ENCODE measurements at places on chromosomes 4 and X. TPM values are rescaled to one million over a fixed set of nuclear protein-coding genes. Genes with fewer than 3 reads are reported as not detected.

- no peak for DNase-seq
Observed at GRCh38 chr4:121199742-121200561, 35.8 kb upstream of the TNIP3 start.

Gene CENPC
- 16.0 TPM for total RNA-seq

DNA sequence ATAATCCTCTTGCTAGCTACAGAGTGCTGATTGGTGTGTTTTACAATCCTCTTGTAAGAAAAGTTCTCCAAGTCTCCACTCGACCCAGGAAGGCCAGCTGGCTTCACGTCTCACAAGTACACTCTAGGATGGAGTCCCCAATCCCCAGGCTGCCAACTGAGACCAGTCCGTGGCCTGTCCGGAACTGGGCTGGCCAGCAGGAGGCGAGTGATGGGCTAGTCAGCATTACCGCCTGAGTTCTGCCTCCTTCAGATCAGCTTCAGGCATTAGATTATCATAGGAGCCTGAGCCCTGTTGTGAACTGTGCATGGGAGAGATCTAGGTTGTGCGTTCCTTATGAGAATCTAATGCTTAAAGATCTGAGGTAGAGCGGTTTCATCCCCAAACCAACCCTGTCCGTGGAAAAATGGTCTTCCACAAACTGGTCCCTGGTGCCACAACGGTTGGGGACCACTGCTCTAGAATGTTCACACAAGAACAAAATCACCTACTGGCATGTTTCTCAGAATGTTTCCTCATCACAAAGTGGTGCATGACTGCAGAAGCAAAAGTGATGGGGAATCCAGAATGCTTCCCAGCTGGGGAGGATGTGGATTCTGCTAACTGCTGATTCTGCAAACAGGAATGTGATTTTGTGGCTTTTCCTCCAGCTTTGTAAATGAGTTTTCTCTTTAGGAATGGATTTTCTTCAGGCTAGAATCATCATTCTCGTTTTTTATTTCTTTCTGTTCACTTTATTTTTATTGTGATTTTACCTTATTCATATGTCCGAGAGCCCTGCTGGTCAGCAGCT is 40.9 kb downstream of the SEPTIN11 start:
- peak; percentile 92 for DNase-seq

- no peak for DNase-seq
Observed at GRCh38 chrX:130877892-130878341, 25.1 kb downstream of the ENOX2 start.

DNA sequence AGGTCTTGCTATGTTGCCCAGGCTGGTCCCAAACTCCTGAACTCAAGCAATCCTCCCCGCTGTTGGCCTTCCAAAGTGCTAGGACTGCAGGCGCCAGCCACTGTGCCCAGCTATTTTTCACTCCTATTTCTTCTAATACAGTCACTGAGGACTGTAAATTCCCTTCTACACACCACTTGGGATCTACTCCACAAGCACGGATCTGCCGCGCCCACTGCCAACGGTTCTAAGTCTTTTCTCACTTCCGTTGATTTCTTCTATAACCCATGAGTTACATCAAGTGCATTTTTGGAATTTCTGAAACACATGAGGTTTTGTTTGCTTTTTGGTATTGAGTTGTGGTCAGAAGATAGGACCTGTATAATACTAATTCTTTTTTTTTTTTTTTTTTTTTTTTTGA is 48.6 kb downstream of the FAM53A start:
- DNase-seq, result no peak

GRCh38 chr4:159150396-159150795 is 47.5 kb downstream of the RAPGEF2 start:
- no peak for DNase-seq

DNA sequence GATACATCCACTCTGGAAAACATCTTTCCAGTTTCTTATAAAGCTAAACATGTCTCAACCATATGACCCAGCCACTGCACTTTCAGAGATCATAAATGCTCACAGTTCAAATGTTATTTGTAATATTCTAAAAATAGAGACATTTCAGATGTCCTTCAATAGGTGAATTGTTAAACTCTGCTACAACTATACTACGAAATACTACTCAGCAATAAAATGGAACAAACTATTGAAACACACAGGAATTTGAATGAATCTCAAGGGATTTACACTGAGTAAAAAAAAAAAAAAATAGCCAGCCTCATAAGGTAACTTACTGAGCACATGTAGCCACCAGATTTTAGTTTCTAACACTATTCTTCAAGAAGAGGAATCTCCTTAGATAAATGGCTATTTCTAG is 253.9 kb downstream of the PCDH18 start:
- DNase-seq, result no peak

GRCh38 chr4:140158365-140159030 is 4.5 kb upstream of the MAML3 start:
- DNase-seq, result peak; percentile 25

Gene KLHL13
- 0.13 TPM for total RNA-seq

DNA sequence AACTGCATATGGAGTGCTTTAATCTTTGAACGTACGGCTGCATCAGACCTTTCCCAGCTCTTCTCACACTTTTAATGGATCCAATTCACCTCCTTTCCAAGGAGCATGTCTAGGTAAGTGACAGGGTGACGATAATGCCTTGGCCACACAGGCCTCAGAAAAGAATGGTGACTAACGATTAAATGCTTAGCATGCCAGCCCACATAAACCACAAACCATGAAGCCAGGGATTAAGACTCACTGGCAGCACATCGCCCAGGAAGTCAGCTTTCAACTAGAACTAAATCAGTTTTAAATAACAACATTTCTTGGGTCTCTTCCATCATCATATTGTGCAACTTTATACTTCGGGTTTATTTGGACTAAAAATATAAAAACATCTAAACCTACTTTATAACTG is 28.7 kb downstream of the INPP4B start:
- peak; percentile 95 for DNase-seq

DNA sequence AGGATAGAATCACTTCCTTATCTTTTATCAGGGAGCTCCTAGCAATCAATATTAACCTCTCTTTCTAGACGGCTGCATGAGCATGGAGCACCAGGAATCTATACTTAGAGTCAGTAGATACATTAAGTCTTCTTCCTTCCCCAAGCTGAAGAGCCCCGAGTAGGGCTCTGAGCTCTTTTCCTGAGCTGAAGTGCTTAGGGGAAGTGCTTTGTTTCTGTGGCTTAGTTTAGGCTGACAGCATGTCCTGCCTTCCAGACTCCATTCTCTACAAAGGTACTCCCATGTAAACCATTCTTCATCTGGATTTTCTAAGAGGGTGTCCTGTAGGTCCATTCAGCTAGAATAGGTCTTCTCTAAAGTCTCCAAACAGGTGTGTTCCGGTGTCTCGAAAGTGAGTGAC is 127.5 kb upstream of the AFF2 start:
- DNase-seq, result no peak

Gene ZNF182
- total RNA-seq, result 2.7 TPM

Gene LDB2
- not detected for total RNA-seq

- peak; percentile 43 for DNase-seq
Observed at GRCh38 chrX:276581-277201, 4.5 kb upstream of the PLCXD1 start.

DNA sequence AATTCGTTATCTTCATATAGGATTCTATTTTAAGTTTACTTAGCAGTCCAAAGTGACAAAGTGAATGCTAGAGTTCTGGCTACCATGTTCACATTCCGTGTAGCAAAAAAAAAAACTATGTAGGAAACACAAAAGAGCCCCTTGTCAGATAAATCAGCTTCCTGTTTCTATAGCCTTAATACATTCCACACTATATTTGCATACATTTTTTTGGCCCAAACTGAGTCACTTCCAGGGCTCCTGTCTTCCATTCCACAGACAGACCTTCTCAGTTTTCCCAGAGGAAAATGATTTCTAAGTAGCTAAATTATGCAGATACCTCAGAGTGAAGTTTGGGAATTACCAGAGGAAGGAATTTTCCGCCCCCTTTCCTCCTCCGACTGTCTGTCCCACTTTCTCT is 841.9 kb upstream of the HS3ST1 start:
- no peak for DNase-seq

Gene LAP3
- total RNA-seq, result 90.6 TPM

DNA sequence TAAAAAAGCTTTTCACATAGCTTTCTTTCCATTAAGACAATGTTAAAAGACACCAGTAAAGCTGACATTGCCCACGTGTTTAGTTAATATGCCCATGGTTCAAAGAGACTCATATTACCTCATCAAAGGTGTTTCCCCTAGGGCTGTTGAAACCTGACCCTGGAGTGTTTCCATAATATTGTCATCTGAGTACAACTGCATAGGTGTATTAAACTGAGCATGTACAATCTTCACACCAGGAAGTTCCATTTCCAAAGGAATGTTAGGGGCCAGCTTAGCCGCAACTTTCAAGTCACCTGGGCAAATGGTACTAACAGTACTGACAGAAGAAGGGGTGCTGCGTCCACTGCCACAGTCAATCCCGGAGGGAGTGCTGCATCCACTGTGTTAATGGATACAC is 27.1 kb downstream of the PDLIM3 start:
- no peak for DNase-seq

DNA sequence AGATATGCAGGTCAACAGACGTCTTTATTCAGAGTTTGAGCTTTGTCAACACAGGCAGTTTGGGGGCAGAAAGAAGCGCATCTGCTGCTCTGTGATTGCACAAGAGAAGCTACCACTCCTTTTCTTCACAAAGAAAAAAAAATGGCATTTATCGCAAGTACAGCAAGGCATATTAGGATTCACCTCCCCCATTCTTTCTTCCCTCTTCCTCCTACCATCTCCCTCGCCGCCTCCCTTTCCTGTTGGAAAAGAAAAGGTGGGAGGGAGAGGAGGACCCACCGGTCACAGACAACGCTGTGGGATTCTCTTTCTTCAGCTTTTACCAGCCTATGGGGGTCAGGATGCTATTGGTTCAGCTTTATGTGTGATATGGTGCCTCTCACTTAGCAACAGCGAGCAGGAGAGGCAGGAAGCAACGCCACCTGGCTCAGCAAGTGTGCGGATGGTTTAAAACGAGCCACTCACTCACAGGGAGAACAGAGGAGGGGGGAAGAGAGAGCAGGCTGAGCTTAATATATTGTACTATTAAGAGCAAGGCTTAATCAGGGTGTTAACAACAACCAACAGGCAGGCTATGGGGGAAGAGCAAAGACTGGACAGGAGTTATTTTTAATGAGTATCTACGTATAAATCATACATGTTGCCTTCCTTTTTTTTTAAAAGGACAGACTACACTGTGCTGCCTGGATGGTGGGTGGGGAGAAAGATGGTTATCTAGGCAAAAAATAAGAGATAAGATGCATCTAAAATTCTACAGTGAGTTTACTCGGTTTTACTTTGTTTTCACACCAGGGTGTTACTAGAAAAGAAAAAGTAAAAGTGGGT is 104.7 kb downstream of the MAML3 start:
- DNase-seq, result no peak

Gene PPID
- 35.5 TPM for total RNA-seq

Gene FOXP3
- total RNA-seq, result 0.13 TPM

Gene JCHAIN
- not detected for total RNA-seq

DNA sequence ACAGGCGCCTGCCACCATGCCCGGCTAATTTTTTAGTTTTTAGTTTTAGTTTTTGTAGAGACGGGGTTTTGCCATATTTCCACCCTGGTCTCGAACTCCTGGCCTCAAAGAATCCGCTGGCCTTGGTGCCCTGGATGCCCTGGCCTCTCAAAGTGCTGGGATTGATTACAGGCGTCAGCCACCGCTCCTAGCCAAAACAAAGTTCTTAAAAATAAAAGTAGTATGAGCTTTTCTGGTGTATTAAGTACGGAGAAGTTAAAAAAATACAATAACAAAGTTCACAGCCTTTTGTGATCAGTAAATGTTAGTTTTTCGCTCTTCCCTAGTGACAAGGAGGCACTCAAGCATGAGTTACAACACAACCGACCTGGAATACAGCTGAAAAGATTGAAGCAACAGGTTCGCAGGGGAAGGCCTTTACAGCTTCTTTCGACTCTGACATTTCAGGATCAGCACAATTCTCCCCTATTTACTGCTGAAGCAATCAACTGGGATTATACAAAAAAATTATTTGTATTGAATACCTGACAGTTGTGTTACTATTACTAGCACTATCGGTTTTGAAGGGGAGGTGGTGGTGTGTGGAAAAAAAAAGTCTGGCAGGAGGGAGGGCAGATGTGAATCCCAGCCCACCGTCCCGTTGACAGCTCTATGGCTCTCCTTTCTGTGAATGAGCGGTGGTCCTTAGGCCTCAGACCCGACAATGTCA is 893 bp upstream of the METAP1 start:
- peak; percentile 3 for DNase-seq

Gene CACNA1F
- not detected for total RNA-seq

Gene PRDM5
- 16.5 TPM for total RNA-seq

Gene SNX12
- 88.6 TPM for total RNA-seq

DNA sequence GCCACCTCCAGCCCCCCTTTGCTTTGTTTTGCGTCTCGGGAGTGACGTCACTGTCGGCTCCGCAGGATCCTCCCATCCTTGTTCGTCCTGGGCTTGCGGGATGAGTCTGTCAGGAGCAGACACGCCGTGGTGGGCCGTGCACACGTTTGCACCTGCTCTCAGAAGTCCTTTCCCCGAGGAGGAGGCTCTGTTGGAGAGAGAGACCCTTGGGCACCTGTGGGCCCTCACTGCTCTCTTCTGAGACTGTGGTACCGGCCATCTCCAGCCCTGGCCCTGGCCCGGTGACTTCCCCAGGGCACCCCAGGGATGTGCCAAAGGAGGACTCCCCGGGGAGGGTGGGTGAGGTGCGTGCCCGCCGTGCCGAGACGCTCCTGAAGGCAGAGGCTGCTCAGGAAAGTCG is 76.1 kb upstream of the PPP2R3B start:
- no peak for DNase-seq

DNA sequence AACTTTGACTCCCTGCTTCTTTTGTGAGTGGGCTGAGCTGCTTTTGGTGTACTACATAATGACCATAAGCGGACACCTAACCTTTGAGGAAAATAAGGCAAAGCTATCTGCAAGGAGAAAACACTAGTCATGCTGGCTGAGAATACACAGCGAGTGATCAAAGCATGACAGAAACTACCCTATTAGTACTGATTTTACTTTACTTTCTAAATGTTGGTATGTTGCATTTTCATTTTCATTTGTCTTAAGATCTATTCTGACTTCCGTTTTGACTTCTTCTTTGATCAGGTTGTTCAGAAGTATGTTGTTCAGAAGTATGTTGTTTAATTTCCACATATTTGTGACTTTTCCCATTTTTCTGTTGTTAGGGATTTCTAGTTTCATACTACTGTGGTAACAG is 361.1 kb downstream of the TRAM1L1 start:
- no peak for DNase-seq

Gene RBM41
- 9.9 TPM for total RNA-seq

Measured in LHCN-M2 (cell line).